MM.1S (cell line): ENCODE measurements at places on chromosomes 12 and 14.

GRCh38 chr14:61753631-61754030 is 8.6 kb upstream of the SNAPC1 start:
- no peak for DNase-seq

- DNase-seq, result no peak
Observed at GRCh38 chr12:2233034-2233433, 180.2 kb downstream of the CACNA1C start.

DNA sequence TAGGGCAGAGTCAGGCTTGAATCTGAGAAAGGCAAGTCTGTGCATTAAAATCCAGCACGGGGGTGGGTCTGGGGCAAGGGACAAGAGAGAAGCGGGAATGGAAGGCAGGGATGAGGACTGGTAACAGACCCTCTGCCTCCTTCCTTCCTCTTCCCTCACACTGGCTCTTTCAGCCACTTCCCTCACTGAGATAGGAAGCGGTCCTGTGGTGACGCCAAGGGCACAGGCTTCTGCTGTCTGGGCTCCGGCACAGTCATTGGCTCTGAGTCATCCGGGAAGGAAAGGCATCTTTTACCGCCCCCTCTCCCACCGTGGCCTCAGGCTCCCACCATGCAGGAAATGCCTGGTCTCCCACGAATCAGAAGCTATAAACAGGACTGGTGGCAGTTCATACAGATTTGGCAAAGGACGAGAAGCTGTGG is 70.2 kb downstream of the ETV6 start:
- DNase-seq, result no peak

GRCh38 chr14:64213853-64214570 is 80.2 kb downstream of the ESR2 start:
- DNase-seq, result no peak

- no peak for DNase-seq
Observed at GRCh38 chr14:51211149-51211548, 28.9 kb upstream of the TMX1 start.

GRCh38 chr12:49553512-49554088 is 14.3 kb downstream of the MCRS1 start:
- DNase-seq, result peak; percentile 65

DNA sequence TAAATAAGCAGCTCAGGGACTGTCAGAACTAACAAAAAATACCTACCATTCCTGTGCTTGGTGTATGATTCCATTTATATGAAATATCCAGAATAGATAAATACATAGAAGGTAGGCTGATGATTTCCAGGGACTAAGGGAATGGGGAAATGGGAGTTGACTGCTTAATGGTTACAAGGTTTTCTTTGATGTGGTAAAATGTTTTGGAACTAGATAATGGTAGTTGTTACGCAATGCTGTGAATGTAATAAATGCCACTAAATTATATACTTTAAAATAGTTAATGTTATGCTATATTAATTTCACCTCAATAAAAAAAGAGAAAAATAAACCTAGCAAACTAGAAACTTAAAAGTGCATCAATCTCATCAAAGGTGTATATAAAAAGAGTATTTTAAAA is 41.1 kb downstream of the CEP83 start:
- no peak for DNase-seq

DNA sequence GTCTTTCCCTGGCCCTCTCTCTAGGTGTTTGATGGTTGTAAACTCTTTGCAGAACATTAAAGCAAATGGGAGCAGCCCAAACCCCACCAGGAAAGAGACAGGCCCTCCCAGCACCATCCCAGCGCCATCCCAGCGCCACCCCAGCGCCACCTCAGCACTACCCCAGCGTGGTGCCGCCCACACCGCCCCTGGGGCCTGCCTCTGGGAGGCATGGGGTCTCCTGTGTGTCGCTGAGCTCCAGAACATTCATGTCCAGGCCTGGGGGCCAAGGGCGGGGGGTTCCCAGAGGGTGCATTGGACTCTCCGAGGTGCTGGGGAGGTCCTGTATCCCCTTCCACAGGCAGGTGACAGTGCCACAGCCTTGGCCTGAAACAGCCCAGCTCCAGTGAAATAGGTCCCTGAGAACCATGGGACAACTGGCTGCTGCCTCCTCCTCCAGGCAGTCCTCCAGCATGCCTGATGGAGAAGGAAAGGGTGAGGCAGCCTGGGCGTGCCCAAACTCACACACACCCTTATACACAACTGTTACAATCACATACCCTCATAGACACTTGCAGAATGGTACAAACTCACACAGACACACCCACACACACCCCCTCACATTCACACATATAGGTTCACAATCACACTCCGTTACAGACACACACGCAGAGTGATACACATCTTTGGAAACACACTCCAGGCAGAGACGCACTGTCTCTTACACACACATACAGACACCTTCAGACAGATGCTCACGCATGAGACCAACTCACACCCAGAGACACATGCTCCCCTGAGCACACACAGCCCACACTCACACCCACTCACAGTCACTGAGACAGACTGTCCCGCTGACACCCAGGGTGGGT is 44.4 kb upstream of the NCOR2 start:
- DNase-seq, result no peak

DNA sequence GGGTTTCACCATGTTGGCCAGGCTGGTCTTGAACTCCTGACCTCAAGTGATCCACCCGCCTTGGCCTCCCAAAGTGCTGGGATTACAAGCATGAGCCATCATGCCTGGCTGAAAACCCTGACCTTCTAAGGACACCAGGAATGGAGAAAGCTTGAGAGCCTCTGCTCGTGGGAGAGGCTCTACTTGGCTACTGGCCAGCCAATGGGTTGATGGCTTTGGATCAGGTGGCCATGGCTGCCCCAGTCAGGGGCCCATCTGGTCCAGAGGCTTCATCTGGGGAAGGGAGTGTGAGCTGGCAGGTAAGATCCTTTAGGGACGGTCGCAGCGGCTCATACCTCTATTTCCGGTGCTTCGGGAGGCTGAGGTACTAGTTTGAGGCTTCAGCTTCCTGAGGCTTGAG is 42.5 kb upstream of the PPP1CC start:
- no peak for DNase-seq

GRCh38 chr14:102760496-102761193 is 16.6 kb upstream of the TRAF3 start:
- DNase-seq, result no peak

- no peak for DNase-seq
Observed at GRCh38 chr12:49598527-49598926, 6.9 kb downstream of the FAM186B start.

DNA sequence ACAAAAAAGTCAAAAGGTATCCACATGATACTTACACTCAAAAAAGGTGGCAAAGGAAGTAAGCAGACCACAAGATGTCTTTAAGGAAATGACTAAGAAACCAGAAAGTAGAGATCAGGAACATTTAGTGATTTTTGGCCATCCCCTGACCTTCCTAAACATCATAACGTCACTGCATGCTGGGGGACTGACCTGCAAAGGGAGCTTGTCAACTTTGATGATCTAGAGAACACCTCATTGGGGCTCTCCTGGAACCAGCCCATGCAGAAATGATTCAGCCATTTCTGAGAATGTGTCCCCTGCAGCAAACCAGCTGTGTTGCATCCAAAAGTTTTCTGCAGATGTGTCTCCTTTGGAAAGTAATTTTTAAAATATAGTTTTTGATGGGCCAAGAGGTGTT is 152.2 kb upstream of the RASSF8 start:
- peak; percentile 49 for DNase-seq

GRCh38 chr12:89729946-89730459 is 21.4 kb upstream of the ATP2B1 start:
- no peak for DNase-seq

DNA sequence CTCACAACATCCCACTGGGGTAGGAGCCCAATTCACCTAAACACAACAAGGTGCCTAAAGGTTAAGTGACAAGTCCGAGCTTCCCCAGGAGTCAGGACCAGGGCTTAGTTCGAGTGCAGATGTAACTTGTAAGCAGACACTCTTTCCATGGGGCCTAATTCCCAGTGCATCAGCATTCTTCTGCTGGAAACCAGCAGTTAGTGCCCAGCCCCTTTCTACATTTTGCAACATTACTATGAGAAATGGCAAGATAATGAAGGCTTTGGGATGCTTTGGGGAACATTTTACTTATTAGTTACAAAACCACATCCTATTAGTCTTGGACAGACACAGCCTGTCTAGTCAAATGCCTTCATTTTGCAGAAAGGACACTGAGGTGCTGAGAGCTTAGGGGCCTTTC is 179.8 kb downstream of the CALM1 start:
- no peak for DNase-seq

- DNase-seq, result no peak
Observed at GRCh38 chr12:99450036-99450630, 197.4 kb upstream of the GARIN6 start.

- no peak for DNase-seq
Observed at GRCh38 chr12:49335118-49335954, 1.7 kb downstream of the C1QL4 start.

GRCh38 chr14:78697341-78697740 is 527.2 kb downstream of the NRXN3 start:
- peak; percentile 30 for DNase-seq

DNA sequence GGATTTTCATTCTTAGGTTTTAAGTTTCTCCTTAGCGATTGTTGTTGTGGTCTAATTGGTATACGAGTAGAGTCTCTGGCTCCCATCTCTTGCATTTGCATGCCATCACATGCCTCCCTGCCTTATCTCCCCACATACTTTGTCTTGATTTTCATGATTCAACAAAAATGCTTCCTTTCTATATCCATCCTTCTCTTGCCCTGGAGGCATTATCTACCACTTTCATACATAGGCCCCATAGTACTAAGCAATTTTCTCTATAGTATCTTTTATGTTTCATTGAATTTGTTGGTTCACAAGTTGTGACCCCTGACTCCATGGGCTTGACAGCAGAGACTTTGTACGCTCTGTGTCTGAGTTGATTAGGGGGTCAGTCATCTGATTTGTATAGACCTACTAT is 226.1 kb downstream of the ACSS3 start:
- no peak for DNase-seq

GRCh38 chr12:52270541-52271070 is 3.8 kb upstream of the KRT86 start:
- no peak for DNase-seq

- DNase-seq, result no peak
Observed at GRCh38 chr12:115752156-115752555, 525.3 kb downstream of the MED13L start.

GRCh38 chr12:88880051-88880450 is 299.8 kb upstream of the KITLG start:
- no peak for DNase-seq

DNA sequence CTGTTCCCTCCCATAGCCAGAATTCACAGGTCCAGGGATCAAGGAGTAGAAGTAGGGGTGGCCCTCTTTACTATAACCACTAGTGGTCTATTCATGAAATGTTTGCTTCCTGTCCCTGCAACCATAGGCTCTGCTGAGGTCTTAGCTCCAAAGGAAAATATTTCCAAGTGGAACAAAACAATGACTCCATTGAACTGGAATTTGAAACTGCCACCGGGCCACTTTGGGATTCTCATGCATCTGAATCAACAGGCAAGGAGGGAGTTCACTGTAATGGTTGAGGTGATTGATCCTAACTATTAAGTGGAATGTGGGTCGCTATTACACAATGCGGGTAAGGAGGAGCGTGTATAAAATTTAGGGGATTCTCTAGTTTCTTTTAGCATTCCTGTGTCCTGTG is 197.0 kb downstream of the ETNK1 start:
- DNase-seq, result no peak

GRCh38 chr14:101503431-101504095 is 57.7 kb upstream of the DIO3 start:
- no peak for DNase-seq

DNA sequence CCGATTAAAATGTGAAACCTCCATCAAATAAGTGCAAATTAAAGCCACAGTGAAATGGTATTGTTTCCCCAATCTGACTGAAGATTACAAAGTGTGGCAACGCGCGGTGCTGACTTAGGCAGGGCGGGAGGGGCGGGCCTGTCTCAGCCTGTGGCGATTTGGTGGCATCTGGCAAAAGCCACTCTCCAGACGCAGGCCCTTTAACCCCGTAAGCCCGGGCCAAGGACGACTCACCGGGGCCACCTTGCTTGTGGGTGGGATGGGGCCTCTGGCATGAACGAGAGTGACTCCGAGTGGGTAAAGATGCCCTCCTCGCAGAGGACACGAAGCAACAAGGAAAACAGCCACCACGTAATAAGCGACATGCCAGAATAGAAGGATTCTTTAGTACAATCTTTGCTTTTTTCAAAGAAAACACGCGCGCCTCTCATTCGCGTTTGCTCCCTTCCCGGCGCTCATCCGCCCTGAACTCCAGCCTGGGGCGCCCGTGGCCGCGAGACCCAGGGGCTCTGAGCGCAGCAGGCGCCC is 815 bp downstream of the DEGS2 start:
- no peak for DNase-seq

- DNase-seq, result no peak
Observed at GRCh38 chr14:54535646-54536045, 25.9 kb downstream of the CGRRF1 start.

GRCh38 chr12:93125126-93125525 is 196.0 kb upstream of the EEA1 start:
- peak; percentile 60 for DNase-seq

DNA sequence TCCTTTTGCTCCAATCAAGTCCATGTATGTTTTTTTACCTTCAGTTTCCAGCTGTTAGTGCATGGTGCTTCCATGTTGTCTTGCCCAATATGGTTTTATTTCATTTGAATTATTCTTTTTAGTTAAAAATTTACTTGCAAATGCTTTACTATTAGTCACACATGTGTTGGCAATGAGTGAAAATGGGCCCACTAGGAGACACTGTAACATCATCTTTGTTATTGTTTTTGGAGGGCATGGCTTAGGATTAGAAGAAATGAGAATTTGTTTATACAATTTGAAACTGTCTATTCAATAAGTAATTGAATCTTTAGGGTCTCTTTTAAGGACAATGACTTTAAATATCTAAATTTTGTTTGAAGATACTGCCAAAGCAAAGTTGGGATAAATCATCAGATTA is 133.7 kb downstream of the BRMS1L start:
- no peak for DNase-seq

GRCh38 chr14:60220084-60220483 is 28.9 kb upstream of the PPM1A start:
- DNase-seq, result no peak

GRCh38 chr12:81212996-81213696 is 135.3 kb downstream of the ACSS3 start:
- no peak for DNase-seq

GRCh38 chr12:49131894-49132461 is 783 bp upstream of the TUBA1B start:
- DNase-seq, result peak; percentile 36
